ENCODE measurements at places on chromosomes 3 and 15. TPM values are rescaled to one million over a fixed set of nuclear protein-coding genes. Genes with fewer than 3 reads are reported as not detected.

CORO2B gene
- total RNA-seq = 3.4 TPM

SEMA3F gene
- 73.6 TPM for total RNA-seq

DNA sequence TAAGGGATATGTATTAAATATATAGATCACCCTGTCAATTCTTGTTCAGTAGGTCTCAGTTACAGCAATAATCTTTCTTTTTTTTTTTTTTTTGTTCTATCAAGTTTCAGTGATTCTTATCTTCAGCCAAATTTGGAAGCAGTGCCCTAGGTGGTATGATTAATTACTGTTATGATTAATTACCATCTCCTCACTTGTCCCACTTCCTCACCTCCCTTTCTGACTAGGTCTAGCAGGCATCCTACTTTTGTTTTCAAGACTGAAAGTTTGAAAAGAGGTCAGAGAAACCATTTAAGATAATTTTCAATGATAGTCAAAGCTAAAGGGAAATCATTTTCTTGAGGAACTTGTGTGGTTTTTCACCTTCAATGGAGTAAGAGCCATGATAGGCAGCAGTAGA is 144.0 kb upstream of the CNTN4 start:
- DNase-seq = no peak

- DNase-seq = no peak
These were observed 541.0 kb upstream of the NAALADL2 start for GRCh38 chr3:174318181-174318580.

DNA sequence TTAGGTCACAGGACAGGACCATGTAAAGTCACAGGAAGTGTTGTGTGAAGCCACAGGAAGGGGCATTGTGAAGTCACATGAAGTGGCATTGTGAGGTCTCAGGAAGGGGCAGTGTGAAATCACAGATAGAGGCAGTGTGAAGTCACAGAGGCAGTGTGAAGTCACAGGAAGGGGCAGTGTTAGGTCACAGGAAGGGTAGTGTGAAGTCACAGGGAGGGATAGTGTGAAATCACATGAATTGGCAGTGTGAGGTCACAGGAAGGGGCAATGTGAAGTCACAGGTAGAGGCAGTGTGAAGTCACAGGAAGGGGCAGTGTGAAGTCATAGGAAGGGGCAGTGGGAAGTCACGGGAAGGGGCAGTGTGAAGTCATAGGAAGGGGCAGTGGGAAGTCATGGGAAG is 37.9 kb downstream of the GASK1A start:
- DNase-seq = no peak
